ENCODE measurements at places on chromosomes 5 and 9. TPM values are rescaled to one million over a fixed set of nuclear protein-coding genes. Genes with fewer than 3 reads are reported as not detected.

- DNase-seq = no peak
Measured at GRCh38 chr5:1959231-1959630, 76.5 kb upstream of the IRX4 start.

GRCh38 chr9:37025071-37025822 lies 8.8 kb downstream of the PAX5 start:
- DNase-seq = peak; percentile 25

GRCh38 chr9:116717150-116717549 lies 30.0 kb downstream of the TRIM32 start:
- DNase-seq = peak; percentile 33

DNA sequence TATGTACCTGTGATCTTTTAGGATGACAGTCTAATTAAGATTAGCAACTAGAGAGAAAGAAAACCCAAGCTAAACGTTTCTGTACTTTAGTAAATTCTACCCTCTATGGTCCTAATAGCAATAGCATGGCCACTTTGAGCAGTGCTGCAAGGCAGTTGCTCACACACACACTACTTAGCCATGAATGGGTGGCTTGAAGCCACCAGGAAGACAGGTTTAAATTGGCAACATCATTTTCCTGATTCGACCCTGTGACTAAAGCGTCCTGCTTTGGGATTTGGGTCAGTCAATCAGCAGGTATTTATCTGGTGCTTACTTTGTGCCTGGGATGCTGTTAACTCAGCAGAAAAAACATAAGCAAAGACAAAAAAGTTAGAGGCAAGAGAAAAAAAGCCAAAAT lies 150.6 kb downstream of the ARRDC3 start:
- DNase-seq = no peak

DNA sequence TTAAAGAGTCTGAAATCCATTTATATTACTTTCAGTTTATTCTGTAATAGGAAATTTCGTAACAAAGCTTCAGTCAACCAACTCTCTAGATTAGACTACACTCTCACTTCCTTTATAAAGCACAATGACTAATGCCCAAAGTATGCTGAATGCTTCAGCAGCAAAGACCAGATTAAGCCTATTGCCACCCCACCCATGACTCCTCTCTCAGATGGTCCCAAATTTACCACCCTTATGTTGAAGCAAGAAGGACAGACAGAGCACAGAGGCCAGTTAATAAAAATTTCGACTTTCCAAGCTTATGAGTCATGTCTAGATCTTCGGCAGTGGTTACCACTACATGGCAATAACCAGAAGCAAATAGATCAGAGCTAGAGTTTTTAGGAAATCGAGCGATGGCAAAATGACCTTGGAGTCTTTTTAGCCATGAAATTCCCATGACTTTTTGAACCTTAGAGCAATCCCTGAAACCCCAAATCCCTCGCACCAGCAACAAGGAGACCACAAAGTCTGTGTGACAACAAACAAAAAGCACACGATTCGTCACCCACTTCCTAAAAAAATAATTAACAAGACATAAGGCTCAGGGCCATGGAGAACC lies 287.8 kb upstream of the RASA1 start:
- peak; percentile 91 for DNase-seq

- no peak for DNase-seq
Measured at GRCh38 chr9:95650720-95651119, 133.9 kb upstream of the PTCH1 start.

GRCh38 chr5:1463326-1464095 lies 18.3 kb upstream of the SLC6A3 start:
- no peak for DNase-seq

GRCh38 chr9:77427256-77427927 lies 220.7 kb downstream of the GNA14 start:
- no peak for DNase-seq

DNA sequence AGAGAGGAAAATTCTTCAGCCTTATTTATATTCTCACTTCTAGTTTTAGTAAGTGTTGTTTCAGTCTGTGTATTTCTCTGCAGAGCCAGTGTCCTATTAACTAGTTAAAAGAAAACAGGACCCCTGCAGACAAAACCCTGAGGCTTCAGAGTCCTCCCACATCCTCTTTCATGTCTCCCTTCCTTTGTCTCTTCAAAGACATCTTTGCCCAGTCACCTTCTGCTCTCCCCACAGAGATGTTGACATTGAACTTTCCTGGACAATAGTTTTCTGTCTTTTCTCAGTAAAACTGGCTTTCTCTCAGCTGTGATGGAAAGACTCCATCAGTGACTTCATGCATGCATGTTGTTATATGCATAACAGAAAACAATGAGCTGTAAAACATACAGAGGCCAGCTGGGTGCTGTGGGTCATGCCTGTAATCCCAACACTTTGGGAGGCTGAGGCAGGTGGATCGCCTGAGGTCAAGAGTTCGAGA lies 20.2 kb downstream of the GRAMD2B start:
- no peak for DNase-seq

GRCh38 chr5:43753069-43753468 lies 150.1 kb downstream of the NNT start:
- DNase-seq = no peak

DNA sequence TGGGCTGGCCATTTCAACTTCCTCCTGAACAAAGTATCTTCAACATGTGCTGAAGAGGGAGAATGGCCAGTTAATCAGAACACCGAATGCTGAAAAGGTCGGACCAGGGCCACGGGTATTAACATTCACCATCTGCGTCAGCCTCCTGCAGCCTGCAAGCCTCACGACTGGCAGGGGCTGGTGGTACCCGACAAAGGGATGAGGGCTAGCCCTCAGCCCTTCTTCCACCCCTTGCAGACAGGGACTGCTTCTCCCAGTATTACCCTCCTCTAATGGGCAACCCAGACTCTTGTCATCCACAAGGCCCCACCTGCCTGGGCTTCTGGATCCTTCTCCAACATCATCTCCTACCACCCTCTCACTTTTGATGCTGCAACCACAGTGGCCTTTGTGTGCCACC lies 246.6 kb downstream of the FSTL4 start:
- no peak for DNase-seq

DNA sequence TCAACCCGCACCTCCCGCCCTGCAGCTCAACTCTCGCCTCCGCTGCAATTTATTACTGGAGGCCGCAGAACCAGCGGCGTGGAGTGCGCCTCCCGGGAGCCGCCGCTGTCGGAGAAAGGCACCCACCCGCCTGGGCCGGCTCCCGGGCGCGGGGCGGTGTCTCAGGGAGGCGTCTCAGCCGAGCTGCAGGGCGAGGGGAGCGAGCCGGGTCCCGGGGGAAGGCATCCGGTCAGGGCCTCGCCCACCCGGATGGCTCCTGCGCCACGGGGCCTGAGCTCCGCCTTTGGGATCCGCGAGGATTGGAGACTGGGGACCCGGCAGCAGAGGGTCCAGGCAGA lies 32.9 kb downstream of the TSPAN17 start:
- no peak for DNase-seq

GRCh38 chr9:23648651-23649050 lies 177.4 kb downstream of the ELAVL2 start:
- DNase-seq = no peak

DNA sequence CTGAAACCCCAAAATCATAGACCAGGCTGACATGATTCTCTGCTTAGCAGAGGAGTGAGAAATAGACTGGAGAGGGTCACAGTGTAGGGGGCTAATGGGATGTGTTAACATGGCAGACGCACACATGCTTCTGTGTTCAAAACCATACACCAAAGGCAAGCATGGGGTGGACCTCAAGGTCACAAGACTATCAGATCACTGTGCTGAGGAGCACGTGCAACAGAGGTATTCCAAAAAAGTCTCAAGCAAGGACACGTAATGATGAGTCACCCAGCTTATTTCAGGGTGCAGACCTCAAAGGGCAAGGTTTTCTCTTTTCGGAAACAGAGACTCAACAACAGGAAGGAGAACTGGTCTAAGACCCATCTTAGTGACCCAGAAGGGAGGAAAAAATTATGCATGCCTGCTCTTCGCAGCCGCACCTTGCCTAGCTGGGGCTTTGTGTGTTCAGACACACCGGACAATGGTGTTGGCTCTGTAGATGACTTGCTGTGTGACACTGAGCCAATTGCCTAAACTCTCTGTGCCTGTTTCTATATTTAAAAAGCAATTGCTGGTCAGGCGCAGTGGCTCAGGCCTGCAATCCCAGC lies 20.3 kb downstream of the WHRN start:
- DNase-seq = peak; percentile 92

- no peak for DNase-seq
Measured at GRCh38 chr5:179187229-179187678, 127.1 kb downstream of the ZNF354C start.

DNA sequence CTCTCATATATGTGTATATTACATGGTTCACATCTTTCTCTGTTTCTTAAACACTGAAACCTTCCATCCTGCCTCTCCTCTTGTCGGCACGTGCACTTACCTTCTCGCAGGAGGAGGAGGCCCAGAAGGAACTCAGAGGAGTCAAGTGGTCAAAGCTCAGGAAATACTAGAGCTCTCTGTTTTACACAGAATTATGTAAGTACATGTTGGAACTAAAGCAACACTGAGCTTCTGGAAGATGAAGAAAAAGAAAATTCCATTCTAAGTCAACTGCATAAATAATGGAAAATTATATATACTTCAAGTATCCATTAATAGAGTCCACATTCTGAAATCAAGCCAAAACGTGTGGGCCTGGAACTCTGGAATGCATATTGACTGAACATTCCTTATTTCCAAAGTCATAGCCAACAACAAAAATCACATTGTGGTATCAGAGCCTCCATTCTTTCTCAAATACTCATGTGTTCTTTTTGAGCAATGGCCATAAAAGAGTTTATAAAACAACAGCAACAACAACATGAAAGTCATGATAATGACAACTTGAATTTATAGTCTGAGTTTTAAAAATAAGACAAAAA lies 121.5 kb upstream of the RAI14 start:
- peak; percentile 32 for DNase-seq

GRCh38 chr9:16406526-16407225 lies 463.8 kb downstream of the BNC2 start:
- no peak for DNase-seq

Gene RLN1
- 0.39 TPM for total RNA-seq

Gene RICTOR
- total RNA-seq = 19.6 TPM

Gene KCNN2
- not detected for total RNA-seq

Gene LRRC8A
- 14.1 TPM for total RNA-seq

Gene SCGB3A2
- total RNA-seq = not detected

Gene RXRA
- 5.1 TPM for total RNA-seq

Gene TMEM203
- total RNA-seq = 39.1 TPM

Gene MVB12B
- 1.6 TPM for total RNA-seq

Gene CTXN3
- total RNA-seq = not detected

Measured in RPMI7951 (cell line).